Stimulated activated CD8-positive, alpha-beta memory T cell treated with anti-CD3 and anti-CD28 coated beads, Interleukin-2, amount 100 ng/mL, for 48 hours (primary cell): ENCODE measurements at places on chromosomes 13 and 19.

GRCh38 chr19:14174883-14175282, 31.1 kb downstream of the ADGRL1 start:
- no peak for DNase-seq

DNA sequence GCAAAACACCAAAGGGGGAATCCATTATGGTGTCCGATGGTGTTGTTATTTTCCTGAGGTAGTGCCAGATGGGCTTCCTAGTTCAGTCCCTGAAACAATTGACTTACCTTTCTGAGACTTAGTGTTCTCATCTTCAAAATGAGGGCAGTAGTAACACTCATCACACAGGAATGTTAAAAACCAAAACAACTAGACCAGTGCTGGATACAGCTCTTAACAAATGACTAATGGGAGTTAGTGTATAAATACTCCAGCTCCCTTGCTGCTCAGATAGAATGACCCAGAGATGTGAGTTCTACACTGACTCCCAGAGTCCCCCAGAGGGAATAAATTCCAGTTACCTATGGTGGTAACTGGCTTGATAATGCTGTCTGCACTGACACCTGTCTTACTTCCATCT, 49.9 kb downstream of the MBD3L2B start:
- DNase-seq: no peak

- DNase-seq: no peak
Measured at GRCh38 chr13:98658131-98658530, 81.2 kb upstream of the STK24 start.

DNA sequence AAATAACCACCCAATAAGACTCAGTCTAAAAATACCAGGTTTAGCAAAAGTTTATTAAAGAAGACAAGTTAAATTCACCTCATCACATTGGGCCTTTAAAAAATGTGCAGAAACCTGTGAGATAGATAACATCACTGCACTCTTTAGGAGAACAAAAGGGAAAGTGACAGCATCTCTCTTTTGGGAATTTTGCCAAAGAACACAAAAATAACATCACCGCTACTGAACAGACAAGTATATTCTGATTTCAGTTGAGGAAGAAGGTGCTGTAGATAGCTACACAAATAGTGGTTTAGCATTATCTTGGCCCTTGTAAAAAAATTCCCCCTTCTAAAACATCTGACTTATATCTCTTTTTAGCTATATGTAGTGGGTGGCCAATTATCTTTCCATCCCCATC, 244.7 kb downstream of the VWA8 start:
- no peak for DNase-seq

- no peak for DNase-seq
Measured at GRCh38 chr13:112770504-112770903, 80.7 kb downstream of the ATP11A start.

DNA sequence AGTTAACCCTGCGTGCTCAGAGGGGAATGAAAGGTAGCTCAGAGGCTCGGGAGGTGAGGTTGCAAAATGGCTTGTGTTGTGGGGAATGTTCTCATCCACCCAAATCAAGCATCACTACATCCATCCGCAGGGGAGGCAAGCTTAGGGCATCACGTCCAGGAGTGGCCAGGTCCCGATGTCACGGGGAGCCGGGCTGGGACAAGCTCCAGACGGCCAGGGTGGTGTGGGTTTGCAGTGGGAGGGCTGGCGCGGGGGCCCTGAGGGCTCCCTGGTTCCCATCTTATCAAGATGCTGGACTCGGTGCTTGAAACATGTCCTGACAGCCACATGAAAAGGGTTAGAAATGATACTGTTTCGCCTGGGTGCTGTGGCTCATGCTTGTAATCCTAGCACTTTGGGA, 25.8 kb downstream of the EPN1 start:
- no peak for DNase-seq

- DNase-seq: no peak
Measured at GRCh38 chr19:15954820-15955219, 6.0 kb downstream of the OR10H4 start.

DNA sequence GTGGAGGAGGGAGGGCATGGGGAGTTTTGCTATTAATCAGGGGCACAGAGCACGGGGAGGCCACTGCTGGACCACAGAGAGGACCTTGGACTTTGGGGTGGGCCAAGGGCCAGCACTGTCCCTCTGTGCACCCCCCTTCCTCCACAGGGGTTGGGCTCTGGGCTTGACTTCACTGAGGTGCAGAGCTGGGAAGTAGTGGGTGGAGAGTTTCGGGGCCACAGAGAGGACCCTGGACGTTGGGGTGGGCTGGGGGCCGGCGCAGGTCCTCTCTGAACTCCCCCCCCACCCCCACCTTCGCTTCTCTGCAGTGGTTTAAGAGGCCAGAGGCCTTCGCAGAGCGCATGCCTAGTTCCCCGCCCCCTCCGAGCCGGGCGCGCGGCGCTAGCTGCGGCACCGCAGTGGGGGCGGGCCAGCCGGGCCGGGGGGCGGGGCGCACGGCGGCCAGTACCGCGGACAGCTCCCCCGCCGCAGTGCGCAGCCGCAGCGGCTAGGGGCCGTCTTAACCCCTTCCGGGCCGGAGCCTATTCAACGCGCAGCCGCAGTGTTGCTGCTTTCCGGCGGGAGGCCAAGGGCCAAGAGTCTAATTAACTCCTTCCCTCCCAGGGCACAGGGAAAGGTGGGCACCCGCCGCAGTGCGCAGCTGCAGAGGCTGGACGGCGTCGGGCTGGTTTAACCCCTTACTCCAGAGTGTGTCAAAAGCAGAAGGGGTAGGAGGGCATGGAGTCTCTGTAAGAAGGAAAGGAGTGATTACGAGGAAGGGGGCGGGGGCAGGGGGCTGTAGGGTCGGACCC, 3.7 kb downstream of the KCNC3 start:
- DNase-seq: peak; percentile 65

DNA sequence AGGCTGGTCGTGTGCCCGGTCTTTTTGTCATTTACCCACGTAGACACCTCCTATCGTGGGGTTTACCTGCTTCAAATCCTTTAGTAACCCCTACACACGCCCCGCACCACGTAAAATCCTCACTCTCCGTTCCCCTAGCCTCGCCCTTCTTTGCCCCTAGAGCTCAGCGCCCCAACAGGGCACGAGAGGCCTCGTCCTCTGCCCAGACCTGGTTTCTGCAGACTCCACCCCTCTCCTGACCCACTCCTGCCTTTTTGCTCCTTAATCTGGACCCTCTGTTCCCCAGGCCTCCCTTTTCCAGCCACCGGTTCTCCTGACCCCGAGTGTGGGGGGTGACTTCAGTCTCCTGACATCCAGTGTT, 412 bp downstream of the ZNF528 start:
- DNase-seq: no peak

GRCh38 chr13:110377826-110378201, 70.7 kb downstream of the COL4A2 start:
- no peak for DNase-seq

GRCh38 chr13:42028113-42028799, 20.2 kb upstream of the DGKH start:
- DNase-seq: no peak

GRCh38 chr19:32469795-32470194, 64.2 kb downstream of the DPY19L3 start:
- no peak for DNase-seq

- no peak for DNase-seq
Measured at GRCh38 chr13:110913322-110914080, 1.4 kb downstream of the ANKRD10 start.

DNA sequence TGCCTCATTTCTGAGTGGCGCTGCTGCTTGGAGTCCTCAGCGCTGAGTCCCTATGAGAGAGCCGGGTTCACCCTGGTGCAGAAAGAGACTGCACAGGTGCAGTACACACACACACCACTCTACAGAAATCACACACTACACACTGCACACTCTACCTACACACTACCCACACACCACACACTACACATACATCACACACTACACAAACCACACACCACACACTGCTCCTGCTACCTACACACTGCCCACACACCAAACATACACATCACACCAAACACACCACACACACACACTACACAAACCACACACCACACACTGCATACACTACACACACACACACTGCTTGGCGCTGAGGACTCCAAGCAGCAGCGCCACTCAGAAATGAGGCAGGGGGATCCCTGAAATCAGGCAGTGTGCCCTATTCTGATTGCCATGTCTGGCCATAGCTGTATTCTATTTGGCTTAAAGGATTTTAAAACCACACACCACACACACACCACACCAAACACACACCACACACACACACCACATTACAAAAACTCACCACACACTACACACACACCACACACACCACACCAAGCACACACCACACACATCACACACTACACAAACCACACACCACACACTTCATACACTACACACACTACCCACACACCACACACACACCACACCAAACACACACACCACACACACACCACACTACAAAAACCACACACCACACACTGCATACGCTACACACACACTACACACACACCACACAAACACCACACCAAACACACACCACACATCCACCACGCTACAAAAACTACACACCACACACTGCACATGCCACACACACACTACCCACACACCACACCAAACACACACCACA, 4.9 kb downstream of the MAG start:
- no peak for DNase-seq

DNA sequence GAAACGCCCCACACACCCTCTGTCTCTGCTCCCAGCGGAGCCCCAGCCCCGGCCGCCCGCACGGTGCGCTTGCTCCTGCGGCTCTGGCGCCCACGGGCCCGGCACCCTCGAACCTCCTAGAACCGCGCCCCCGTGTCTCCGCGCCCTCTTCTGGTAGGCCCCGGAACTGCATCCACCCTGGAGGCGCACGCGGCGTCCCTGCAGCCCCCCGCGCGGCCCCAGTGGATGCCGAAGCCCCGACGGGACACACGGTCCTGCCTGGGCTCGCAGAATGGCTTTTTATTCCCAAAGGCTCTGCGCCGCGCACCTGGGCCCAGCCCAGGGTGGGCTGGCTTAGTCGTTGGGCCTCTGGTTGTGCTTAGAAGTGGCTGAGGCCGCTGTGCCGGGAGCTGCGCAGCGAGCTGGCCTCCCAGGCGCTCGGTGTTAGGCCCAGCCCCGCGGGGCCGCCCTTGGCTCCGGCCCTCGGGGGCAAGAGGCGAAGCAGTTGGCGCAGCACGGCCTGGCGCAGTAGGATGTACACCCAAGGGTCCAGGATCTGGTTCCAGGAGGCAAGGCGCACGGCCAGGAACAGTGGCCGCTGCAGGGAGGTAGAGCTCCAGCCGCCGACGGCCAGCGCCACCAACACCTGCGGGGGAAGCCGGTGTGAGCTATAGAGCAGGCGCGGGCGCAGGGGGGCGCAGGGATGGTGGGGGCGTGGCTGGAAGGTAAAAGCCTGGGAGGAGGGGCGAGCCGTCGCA, 2.8 kb downstream of the PTGER1 start:
- peak; percentile 82 for DNase-seq

DNA sequence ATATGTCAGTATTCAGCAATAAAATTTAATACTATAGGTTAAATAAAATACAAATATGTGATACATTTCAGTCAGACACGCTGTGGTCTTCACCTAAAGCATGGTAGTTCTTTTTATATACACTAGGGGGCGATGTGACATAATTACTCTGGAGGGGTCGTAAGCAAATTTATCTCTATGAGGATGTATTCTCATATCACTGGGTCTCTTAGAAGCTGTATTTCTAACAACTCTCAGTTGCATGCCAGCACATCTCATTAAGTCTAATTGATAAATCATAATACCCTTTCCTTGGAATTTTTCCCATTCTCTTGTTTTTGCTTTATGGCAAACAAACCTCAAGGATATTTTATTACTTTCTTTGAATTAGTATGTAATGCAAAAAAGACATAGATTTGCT, 3.9 kb upstream of the PCDH17 start:
- DNase-seq: no peak

DNA sequence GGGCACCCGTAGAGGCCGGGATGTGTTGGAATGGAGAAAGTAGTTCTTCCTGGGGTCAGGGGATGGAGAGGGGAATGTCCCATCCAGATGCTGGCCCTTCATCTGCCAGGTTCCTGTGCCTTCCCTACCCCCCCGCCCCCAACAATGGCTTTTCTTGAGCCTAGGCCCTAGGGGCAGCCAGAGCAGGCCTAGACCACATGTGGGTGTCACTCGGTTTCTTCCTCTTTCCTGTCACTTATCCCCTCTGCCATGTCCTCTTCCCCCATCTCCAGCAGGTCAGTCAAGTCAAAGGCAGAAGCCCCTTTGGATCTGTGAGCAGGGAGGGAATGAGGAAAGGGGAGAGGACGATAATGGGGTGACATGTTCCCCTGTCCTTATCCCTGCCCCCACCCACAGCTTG, 36.4 kb downstream of the LYL1 start:
- DNase-seq: no peak

- DNase-seq: no peak
Measured at GRCh38 chr19:13920524-13920923, 14.5 kb downstream of the CC2D1A start.

DNA sequence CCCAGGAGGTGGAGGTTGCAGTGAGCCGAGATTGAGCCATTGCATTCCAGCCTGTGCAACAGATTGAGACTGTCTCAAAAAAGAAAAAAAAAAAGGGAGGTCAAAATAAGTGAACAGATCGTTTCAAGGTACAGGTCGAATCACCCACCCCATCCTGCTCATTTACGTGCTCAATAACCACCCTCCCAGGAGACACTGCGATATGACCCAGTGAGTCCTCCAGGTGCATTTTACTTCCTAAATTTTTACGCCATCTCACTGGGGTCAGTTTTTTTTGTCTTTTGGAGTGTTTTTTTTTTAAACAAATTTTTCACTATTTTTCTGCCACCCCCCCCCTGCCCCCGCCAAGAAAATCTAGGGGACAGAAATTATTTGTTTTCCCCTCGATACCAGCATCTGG, 68.1 kb downstream of the ZNF486 start:
- no peak for DNase-seq

- DNase-seq: no peak
Measured at GRCh38 chr13:101092985-101093384, 323.3 kb downstream of the NALCN start.

GRCh38 chr13:24654741-24655140, 25.5 kb upstream of the ATP12A start:
- no peak for DNase-seq

DNA sequence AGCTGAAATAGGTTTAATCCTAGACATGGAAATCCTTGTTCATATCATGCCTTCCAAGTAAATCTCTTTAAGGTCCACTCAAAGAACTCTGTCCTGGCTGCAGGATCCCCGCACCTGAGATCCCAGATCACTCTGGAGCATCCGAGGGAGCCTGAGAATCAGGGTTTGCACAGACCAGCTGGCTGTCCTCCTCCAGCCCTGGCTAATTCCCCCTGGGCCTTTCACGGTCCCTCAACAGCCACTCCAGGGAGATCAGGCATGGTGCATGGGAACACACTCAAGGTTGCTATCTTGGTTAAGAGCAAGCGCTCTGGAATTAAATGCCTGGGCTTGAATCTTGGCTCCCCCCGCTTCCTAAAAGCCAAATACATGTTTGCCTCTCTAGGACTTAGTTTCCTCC, 130.8 kb downstream of the IRS2 start:
- no peak for DNase-seq

DNA sequence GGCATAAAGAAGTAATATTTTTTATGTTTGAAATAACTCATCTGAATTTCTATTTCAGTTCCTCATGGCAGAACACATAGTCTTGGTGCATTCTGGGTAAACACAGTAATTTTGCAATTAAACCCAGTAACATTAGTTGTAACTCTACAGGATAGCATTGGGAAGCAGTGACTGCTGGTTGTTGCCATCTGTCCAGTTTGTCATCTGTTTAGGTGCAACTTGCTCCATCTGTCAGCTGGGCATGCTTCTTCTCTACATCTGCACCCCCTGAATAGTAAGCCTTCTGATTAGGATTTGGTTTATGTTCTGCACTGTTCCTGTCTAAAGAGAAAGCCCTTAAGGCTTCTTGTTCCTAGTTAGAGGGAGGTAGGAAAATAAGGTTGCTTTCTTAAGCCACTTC, 63.5 kb upstream of the CSNK1A1L start:
- no peak for DNase-seq

- no peak for DNase-seq
Measured at GRCh38 chr19:29666578-29667386, 1.5 kb downstream of the PLEKHF1 start.
